ENCODE measurements at places on chromosomes 3 and 15. TPM values are rescaled to one million over a fixed set of nuclear protein-coding genes. Genes with fewer than 3 reads are reported as not detected.

ROPN1B gene
- not detected for total RNA-seq

IFT80 gene
- 30.2 TPM for total RNA-seq

CLDN11 gene
- 169 TPM for total RNA-seq

GOLGA8J gene
- total RNA-seq, result not detected

TUBGCP4 gene
- total RNA-seq, result 17.9 TPM

DENND6A gene
- 27.6 TPM for total RNA-seq

TERC gene
- 747 TPM for total RNA-seq

CKMT1B gene
- total RNA-seq, result not detected

OR5K2 gene
- total RNA-seq, result not detected

RASA2 gene
- 23.4 TPM for total RNA-seq

MYO5C gene
- total RNA-seq, result 2.9 TPM

SLC15A2 gene
- total RNA-seq, result under 0.01 TPM

GRM2 gene
- total RNA-seq, result not detected

GPR176 gene
- total RNA-seq, result 48.1 TPM

CPEB1 gene
- not detected for total RNA-seq

WDR93 gene
- not detected for total RNA-seq

HRH1 gene
- total RNA-seq, result 17.2 TPM

CLDN18 gene
- total RNA-seq, result not detected

GRAMD1C gene
- total RNA-seq, result 45.1 TPM

GP5 gene
- not detected for total RNA-seq

SKOR1 gene
- total RNA-seq, result not detected

DUOXA1 gene
- total RNA-seq, result not detected

TGM5 gene
- total RNA-seq, result not detected

IQSEC1 gene
- total RNA-seq, result 6.2 TPM

STAB1 gene
- total RNA-seq, result 189 TPM

DPPA2 gene
- total RNA-seq, result not detected

REC114 gene
- not detected for total RNA-seq

ZBTB38 gene
- total RNA-seq, result 45.6 TPM

IQCF5 gene
- total RNA-seq, result not detected

SEC62 gene
- total RNA-seq, result 33.5 TPM

UROC1 gene
- total RNA-seq, result not detected

IL12A gene
- 6.4 TPM for total RNA-seq
